Left ventricle myocardium inferior (tissue), 1 donor: ENCODE measurements at places on chromosomes 1 and 21. TPM values are rescaled to one million over a fixed set of nuclear protein-coding genes. Genes with fewer than 3 reads are reported as not detected.

The SYPL2 gene
- 25.3 TPM for total RNA-seq

DNA sequence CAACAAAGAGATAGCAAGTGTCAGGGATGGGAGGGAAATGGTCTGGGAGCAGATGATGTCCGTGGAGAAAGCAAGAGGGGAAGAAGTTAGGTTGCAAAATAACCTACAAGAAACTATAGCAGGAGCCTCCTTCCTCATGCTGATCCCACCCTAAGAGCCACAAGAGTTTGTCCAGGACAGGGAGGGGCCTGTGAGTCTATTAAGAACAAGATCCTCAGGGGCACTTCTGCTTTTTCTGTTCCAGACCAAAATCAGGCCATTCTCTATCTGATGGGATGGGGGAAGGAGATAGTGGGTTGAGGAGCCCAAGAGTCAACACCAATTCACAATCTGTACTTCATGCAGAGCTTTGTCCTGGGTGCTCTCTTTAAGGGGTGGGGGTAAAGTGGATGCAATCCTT lies 7.7 kb upstream of the ATP1A4 start:
- no peak for DNase-seq

GRCh38 chr1:241411056-241411775 lies 54.2 kb upstream of the RGS7 start:
- no peak for DNase-seq

DNA sequence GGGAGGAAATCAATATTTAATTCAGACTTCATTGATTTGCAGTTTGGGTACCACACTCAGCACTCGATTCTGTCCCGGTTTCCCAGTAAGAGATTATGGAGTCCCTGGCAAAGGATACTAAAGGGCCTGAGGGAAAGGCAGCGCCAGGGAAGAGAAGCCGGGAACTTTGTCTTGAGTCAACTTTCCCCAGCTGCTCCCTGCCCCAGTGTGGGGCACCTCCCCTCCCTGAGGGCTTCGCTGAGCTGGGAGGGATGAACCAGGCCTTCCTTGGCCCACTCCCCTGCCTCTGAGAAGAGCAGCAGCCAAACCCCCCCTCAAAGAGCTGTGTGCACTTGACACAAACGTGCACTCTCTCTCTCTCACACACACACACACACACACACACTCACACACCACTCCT lies 32.6 kb downstream of the OPTC start:
- DNase-seq, result no peak

The HJV gene
- total RNA-seq, result 90.3 TPM

The S100A7 gene
- not detected for total RNA-seq

The ZNF695 gene
- not detected for total RNA-seq

The TBX19 gene
- total RNA-seq, result 0.33 TPM

- DNase-seq, result no peak
Measured at GRCh38 chr1:198620951-198621824, 17.7 kb upstream of the PTPRC start.

The ZNF593OS gene
- total RNA-seq, result not detected

GRCh38 chr1:18175530-18176377 lies 68.2 kb downstream of the IGSF21 start:
- peak; percentile 59 for DNase-seq

DNA sequence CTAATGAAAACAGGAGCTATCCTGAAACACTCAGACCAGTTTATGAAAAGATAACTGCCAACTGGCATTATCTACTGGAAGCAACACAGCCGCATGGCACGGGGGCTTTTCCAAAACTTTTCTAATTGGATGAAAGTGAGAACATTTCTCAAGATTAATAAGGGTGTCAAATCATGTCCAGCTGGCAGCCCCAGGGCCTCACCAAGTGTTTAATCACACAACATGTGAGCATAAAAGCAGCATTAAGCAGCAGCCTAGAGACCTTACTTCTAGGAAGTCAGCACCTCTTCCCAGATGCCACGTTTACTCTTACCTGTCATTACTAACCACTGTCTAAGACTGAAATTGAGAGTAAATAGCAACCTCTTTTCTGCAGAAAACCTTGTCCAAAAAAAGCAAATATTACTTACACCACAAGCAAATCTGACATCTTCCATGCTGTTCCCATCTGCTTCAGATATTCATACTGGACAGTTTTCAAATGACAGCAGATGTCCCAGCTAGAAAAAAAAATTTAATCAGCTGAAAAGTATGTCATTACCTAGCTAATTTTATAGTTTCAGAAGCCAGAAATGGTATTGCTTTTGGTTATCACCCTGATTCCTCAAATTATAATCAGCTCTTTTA lies 341.5 kb upstream of the ZP4 start:
- no peak for DNase-seq

DNA sequence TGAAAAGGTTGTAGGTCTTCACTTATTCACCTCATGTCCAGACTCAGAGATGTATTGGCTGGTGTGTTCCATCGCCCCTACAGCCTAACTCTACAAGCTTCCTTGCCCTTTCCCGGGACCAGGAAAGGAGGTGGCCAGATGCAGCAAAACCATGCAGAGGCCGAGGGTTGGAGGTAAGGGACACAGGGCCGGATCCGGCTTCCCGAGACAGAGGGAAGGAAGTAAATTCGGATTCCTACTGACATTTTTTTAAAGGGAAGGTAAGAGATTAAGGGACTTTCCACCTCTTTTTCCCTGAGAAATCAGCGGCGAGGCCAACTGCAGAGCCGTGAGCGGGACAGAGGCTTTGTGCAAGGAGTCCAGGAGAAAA lies 12.7 kb downstream of the EPHA10 start:
- DNase-seq, result no peak

The MYCL gene
- 0.44 TPM for total RNA-seq

GRCh38 chr1:174872615-174873058 lies 127.1 kb upstream of the CACYBP start:
- DNase-seq, result no peak

GRCh38 chr21:17514124-17514845 lies 1.4 kb downstream of the CXADR start:
- DNase-seq, result no peak

DNA sequence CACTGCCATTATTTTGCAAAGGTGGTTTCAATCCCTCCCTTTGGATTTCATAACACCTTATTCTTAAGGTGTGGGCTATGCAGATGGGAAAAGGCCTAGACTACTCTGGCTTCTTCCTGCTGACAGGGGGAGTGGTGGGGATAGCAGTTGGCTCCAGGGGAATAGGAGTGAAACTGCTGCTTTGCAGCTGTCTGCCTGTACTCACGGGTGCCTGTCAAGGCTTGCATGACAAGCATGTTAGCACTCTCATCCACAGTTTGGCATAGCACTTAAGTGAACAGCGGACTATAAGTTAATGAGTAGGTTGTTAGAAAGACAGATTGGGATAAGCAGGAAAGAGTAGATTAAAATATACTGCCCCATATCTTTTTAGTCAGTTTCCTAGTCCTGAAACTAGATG lies 287.5 kb upstream of the DAB1 start:
- DNase-seq, result no peak

DNA sequence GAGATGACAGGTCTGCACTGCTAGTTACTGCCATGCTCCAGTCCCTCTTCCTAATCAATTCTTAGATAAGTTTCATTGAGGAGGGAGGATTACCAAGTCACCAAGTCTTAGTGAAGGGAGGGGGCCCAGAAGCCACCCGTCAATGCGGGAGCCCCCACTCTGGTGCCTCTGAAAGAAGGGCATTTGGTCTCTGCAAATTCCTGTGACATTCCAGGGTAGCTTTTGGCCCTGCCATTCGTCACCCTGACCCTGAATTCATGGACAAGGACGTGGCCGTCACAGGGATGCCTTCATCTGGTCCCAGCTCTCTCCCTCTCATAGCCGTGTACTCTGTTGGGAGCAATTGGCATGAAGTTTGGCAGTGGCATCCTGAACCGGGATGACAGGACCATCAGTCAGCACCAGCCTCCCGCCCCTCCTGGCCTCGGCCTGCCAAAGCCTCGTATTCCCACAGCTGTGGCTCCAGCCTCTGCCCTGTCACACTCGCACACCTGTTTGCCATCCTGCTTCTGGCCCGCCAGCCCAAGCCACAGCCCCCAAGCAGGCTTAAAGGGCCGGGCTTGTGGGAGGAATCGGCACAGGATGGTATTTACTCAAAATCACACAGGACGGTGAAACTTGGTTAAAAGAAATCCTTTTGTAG lies 150.7 kb downstream of the CLIC6 start:
- DNase-seq, result no peak

The GPR3 gene
- total RNA-seq, result 0.16 TPM

DNA sequence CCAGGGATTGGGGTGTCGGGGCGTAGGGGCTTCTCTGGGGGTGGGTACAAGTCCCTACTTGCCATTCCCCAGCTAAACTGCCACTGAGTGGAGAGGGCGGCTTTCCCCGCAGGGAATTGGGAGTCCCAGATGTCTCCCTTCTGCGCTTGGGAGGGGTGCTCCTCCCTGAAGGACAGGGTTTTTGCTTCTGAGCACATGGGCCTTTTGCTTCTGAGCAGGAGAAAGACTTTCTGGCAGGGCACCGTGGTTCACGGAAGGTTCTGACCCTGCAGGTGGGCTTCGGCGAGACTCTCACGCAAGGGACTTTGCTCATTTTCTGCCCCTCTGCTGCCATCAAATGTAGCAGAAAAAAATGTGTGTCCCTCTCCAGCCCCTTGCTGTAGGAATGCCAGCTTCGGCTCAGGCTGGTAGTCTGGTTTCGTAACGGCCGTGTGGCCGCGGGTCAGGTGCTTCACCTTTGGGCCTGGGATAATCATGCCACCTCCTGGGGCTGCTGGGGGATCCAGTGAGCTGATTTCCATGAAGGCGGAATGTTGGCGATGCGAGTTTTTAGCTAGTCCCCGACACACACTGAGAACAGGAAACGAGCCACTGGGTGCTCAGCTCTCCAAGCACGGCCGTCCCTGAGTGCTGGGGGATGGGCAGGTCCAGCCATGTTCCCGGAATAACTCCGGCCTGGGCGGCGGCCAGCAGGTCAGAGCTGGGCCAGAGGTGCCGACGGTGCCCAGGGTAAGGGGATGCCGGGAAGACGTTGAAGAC lies 364.0 kb downstream of the CAMTA1 start:
- DNase-seq, result peak; percentile 78

- DNase-seq, result peak; percentile 14
Measured at GRCh38 chr1:53066488-53066887, 4.5 kb downstream of the PODN start.

The NUP210L gene
- 0.30 TPM for total RNA-seq

DNA sequence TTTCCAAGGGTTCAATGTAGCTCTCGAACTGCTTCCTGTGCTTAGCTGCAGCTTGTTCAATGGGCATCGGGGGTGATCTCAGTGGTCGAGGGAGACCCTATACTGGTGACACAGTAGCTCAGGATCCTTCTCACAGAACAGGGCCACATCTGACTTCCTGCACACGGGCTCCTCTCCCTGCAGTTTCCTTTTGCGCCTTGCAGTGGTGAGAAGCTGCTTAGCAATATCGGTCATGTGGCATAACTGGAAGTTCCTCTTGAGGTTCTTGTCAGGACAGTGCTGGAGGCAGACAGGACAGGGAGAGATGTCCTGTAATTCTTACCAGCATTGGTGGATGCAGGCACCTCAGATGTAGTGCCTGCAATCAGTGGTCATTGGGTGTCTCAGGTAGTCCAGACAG lies 140.5 kb upstream of the MAP1LC3C start:
- DNase-seq, result no peak
